Stimulated activated CD4-positive, alpha-beta T cell treated with anti-CD3 and anti-CD28 coated beads, TNF-alpha, amount 100 ng/mL, for 1 hour (primary cell): ENCODE measurements at places on chromosomes 12 and 14.

DNA sequence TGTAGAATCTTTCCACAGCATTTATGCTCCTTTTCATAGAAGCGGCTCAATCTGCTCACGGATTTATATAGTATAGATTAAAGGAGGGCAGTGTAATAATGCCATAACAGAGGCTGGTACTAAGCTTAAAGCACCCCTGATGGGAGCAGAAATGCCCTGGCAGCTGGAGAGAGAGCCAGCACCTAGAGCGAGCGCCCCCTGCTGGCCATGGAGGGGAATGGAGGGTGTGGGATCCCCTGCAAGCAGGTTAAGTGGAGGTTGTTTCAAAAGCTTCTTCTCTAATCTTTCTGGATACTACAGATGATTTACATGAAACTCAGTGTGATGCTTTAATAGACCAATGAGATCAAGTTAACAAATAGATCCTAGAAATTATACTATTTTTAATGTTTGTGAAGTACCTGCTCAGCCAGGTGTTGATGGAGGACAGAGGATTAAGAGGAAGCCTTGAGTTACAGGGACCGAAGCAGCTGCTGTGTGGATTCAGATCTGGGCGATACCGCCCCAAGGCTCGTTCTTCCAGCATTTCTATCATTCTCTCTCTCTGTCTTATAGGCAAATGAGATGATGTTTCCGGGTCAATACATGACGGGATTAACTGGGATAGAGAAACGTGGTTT lies 1519.3 kb upstream of the TMEM132C start:
- DNase-seq = peak; percentile 11

DNA sequence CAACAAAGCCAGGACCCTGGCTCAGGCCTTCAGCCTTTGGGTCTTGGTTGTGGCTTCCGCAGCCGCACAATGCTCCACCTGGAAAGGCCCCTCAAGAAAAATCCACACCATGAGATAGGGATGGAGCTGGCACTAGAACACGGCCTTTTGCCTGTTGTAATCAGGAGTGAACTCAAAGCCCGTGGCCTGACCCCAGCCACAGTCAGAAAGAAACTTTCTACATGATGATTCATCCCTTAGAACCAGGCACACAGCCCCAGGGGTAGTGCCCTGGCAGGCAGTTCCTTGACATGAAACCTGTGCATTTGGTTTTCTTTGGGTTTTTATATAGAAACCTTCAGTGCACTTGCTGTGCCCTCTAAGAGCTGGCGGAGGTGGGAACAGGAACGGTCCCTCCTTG lies 5.1 kb downstream of the CLMN start:
- DNase-seq = no peak

DNA sequence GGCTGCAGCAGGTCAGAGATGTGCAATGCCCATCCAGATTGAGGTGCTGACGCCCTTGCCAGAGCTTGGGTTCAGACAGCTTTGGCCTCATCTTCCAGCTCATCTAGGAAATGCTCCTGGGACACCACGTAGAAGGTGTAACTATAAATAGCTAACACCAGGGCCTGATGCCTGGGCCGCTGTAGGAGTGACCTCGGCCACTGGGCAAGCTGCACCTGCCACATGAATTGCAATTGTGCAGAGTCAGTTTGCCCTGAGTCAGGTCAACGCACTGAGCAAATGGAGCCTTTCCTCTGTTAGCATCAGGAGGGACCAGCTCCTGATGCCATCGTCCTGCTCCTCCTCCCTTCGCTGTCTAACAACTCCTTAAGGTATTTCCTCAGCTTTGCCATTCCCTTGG lies 17.4 kb upstream of the DNM1L start:
- no peak for DNase-seq

- DNase-seq = no peak
Observed at GRCh38 chr14:40213701-40214100, 781.5 kb upstream of the FBXO33 start.

GRCh38 chr14:92481811-92482555 lies 31.6 kb upstream of the RIN3 start:
- DNase-seq = no peak

DNA sequence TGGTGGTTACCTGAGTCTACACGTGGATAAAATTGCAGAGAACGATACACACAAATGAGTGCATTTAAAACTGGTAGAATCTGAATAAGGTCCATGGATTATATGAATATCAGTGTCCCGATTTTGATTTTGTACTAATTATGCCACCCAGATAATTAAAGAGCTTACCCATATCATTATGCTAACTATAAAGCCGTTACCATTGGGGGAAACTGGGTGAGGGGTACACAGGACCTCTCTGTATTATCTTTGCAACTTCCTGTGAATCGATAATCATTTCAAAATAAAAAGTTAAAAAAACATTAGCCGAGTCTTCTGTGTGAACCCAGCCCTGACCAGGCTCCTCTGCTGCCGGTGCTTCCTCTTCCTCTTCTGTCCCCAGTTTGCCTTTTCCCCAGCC lies 107.1 kb downstream of the SMOC1 start:
- no peak for DNase-seq

DNA sequence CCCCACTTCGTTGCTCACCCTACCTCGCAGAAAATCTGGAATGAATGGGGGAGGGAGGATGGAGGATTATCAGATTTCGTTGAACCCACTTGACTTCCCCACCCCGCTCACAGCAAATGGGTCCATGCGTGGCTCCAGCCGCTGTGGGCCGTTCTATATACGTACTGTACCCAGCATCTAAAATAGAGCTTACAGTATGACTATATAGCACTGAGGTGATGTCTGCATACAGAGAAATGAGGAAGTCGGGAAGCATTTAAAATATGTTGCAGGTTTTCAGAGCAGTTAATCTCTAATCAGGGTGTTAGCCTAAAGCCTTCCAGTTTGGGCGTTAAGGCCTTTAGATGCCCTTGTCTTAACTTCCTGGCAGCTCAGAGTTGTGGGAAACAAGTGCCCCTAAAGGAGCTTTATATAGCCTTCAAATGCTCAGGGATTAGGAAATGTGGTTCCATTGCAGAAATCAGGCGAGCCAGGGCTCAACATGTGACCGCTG lies 1.4 kb downstream of the BICDL1 start:
- no peak for DNase-seq

GRCh38 chr12:6082613-6083012 lies 41.9 kb downstream of the VWF start:
- no peak for DNase-seq

DNA sequence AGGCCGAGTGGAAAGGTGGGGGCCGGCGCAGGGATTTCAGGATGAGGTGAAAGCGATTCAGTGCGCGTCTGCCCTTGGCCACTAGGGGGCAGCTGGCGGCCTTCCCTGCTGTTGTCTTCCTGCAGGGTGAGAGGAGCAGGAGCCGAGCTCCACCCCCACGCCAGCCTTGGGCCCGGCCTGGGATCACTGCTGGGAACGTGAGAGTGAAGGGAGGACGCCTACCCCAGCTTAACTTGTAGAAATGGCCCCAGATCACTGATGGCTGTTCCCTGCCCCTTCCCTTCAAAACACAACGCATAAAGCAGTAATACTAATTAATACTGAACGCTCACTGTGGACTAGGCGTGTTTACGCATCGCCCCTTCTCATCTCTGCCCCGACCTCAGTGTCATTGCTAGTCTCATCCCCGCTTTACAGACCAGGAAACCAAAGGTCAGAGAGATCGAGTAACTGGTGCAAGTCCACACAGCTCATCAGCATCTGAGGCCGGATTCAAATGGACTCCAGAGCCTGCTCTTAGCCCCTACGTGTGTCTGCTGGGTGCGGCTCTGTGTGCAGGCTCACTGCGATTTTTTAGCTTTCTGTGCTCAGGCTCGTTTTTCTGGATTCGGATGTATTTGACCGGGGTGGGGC lies 24.3 kb downstream of the MVK start:
- DNase-seq = peak; percentile 47

- no peak for DNase-seq
Observed at GRCh38 chr14:68695326-68695768, 97.5 kb downstream of the ZFP36L1 start.

GRCh38 chr12:67578976-67579661 lies 69.4 kb upstream of the DYRK2 start:
- no peak for DNase-seq

DNA sequence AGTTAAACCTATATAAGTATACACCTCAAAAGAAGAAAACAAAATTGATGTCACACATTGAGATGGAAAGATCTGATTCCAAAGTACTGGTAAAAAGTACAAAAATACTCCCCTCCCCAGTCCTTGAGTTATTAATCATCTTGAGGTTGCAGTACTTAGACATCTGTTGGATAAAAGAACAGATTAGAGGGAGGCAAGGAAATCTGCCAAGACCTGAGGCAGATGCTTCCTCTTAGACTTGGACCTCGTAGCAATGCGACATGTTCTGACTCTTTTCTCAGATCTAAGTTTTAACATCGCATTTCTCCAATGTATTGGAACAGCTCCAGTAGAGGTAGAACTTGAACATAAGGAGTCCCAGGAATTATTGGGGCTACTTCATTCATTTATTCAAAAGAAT lies 187.9 kb upstream of the GRIN2B start:
- no peak for DNase-seq

- no peak for DNase-seq
Observed at GRCh38 chr14:93748208-93749075, 39.8 kb downstream of the PRIMA1 start.

DNA sequence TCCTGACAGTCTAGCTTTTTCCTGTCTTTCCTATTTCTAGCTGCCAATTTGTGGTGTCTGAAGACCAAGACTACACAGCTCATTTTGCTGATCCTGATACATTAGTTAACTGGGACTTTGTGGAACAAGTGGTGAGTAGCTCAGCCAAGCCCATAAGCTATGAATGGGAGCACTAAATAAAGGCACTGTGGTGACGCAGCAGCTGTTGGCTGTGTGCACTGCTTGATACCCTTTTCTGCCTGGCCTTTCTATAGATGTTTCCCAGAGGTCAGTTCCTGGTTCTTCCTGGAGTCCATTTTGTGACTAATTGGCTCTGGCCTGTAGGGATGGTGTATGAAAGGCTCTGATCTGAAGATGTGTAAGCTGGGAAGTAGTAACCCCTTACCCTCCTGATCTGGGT lies 20.5 kb downstream of the RNF10 start:
- DNase-seq = no peak

DNA sequence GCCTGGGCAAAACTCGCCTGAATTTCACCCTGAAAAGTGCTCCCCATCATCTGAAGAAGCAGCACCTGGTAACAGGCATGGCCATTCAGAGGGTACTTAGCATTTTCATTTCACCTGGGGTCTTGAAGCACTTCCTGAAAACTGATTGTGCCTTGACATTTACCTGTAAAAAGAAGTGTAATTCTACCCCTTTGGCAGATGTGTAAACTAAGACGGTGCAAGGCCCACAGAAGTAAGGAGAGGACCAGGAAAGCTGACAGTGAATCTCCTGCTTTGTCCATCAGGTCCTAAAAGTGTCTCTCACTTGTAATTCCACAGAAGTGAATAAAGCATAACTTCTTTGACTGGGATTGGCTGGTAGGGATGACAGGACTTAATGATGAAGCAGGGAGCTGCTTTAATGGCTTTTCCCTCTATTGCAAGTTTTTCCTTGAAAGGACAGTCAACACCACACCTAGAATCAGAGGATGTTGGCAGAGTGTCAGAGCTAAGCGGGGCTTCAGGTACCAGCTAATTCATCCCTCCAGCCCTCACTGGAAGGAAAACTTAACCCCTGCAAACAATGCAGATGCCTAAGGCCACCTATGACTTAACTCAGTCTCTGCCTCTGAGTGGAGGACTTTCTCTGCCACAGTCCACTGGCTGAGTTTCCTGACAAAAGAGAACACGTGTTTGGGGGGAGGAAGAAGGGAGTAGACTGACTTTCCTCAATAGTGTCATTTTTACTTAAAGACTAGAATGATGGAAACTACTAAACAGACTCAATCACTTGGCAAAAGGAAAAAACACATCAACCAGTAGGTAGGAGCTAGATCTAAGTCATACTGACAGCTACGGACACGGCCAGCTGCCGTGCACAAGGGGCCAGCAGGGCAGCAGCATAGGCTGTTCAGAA lies 74.7 kb downstream of the NUAK1 start:
- no peak for DNase-seq

DNA sequence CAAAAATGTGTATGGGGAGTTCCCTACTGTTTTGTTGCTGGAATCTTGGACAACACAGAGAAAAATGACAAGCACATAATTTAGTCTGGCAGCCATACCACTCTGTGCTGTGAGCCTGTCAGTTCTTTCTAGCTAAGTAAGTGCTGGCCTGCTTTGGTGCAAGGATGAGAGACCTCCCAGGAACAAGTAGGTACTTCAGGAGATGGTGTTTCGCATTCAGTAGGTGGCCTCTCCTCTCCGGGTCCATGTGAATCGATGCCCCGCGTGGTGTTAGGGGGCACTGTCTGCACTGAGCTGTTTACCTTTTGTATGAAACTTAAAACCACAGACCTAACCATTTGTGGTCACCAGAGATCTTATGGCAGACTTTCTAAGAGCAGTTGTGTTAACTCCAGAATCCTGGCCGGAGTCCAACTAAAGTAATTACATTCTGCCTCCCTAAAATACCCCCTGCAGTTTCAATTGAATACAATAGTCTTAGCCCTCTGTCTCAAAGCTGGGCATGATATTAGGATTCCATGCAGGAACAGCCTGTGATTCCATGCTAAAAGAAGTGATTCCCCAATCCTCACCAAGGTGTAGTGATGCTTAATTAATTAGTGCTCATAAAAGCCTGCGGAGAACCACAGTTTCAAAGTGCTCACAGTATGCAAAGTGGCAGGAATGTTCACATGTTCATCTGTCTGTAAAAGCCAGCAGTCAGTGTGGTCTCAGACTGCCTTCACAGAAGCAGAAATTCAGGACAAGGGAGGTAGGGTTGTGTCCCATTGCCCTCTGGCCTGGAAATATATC lies 64.2 kb downstream of the LLPH start:
- DNase-seq = no peak

DNA sequence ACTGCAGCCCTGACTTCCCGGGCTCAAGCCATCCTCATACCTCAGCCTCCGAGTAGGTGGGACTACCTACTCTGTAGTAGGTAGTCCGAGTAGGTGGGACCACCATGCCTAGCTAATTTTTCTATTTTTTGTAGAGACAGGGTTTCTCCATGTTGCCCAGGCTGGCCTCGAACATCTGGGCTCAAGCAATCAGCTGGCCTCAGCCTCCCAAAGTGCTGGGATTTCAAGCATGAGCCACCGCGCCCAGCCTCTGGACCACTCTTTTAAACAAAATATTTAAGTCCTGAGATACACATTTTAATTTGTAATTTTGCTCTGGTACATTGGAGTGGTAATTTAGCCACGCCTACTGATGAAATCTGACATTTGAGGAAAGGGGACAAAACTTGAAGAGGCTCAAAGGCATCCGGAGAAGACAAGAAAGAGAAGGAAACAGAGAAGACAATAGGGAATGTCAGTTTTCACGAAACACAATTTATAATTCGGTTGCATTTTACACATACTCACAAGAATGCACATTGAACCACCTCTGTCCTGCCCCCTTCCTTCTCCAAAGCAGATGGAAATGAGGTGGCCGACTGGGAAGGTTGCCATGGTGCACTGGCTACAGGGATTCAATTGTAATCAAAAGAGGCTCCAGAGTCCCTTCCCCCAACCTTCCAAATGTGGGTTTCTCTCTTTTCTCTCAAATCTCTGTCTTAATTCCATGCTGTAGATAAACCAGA lies 9.7 kb upstream of the TUBA1A start:
- DNase-seq = no peak

GRCh38 chr14:99519931-99520421 lies 38.8 kb downstream of the CCNK start:
- no peak for DNase-seq

GRCh38 chr12:109619002-109619604 lies 45.5 kb downstream of the MVK start:
- no peak for DNase-seq
